ENCODE measurements at places on chromosomes 5 and 9. TPM values are rescaled to one million over a fixed set of nuclear protein-coding genes. Genes with fewer than 3 reads are reported as not detected.

The ARSK gene
- total RNA-seq, result 4.1 TPM

The OCLN gene
- total RNA-seq, result 25.9 TPM

The NDUFA8 gene
- 24.9 TPM for total RNA-seq

The PCDH1 gene
- total RNA-seq, result 52.8 TPM

The TRPM6 gene
- total RNA-seq, result 0.67 TPM

DNA sequence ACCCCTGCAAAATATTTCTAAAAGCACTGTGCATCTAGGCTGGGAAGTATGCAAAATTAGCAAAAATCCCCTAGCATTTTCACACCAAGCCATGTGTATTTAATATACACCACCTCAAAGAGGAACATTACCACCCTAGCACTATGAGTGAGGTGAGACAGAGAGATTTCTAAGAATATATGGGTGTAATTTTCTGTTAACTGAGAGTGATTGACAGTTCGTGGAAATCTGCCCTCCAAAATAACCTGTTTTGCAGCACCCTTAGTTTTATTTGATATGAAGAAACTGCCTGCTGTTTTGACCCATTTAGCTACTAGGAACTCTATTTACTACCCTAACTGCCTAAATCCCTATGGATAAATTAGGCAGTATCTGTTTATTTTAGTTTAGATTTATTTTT, 64.2 kb upstream of the CDKN2B start:
- DNase-seq, result no peak
- H3K36me3 ChIP-seq, result no peaks in the 10 kb centered on the region
- no peaks in the 10 kb centered on the region for H3K27me3 ChIP-seq
- no peak overlapping the region for H3K4me3 ChIP-seq

DNA sequence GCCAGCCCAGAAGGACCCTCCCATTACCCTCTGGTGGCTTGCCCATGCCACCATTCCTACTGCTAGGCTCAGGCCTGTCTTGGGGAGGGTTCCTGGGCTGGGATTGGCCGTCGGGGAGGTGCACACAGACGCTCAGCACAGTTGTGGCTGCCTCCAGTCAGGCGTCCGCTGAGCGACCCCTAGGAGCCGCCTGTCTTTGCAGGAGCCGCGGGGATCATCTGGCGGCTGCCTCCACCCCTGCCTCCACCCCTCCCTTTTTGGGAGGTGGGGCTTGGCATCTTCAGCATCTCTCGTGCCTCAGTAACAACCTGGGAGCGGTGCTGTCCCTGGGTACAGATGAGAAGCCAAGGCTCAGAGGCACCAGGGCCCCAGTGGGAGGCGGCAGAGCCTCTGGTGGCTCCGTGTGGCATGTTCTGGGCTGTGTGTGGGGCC, 39.6 kb downstream of the RXRA start:
- H3K4me1 ChIP-seq, result peaks cover 81% of the 10 kb centered on the region
- no peaks in the 10 kb centered on the region for H3K36me3 ChIP-seq
- H3K4me3 ChIP-seq, result no peak overlapping the region
- H3K27ac ChIP-seq, result peak overlapping the region; percentile 79

- H3K4me3 ChIP-seq, result no peak overlapping the region
- no peak for DNase-seq
- H3K36me3 ChIP-seq, result no peaks in the 10 kb centered on the region
Observed at GRCh38 chr5:148569948-148570347, 84.4 kb downstream of the HTR4 start.

DNA sequence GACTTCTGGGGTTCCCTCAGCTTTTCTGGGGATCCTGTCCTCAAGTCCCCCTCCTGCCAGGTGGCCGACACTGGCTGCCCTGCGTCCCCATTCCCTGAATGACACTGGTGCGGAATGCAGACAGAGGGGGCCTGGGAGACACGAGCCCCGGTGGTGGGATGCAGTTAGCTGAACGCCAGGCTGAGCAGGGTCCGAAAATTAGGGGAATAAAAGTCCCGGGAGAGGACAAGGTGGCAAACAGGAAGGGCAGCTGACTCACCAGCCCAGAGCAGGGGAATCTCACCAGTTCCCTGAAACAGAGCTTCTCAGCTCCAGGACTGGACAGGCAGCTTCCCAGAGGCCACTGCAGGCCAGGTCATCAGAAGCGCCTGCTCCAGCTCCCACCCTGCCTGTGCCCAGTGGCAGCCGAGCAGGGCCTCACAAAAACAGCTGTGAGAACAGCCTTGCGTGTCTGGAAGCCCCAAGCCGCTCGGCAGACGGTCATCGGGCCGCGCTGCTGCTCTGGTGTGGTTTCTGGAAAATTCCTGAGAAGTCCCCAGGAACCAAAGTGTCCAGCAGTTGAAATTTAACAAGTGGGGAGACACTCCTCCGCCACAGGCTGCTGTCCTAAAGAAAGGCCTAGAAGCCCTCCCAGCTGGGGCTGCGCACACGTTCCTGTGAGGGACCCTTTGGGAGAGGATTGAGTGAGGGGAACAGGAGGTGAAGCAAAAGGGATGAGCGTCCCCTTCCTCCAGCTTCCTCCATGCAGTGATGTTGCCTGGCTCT, 47.6 kb upstream of the EXOC3 start:
- H3K27ac ChIP-seq, result no peak overlapping the region
- no peaks in the 10 kb centered on the region for H3K36me3 ChIP-seq
- DNase-seq, result peak; percentile 27
- no peaks in the 10 kb centered on the region for H3K4me1 ChIP-seq
- no peak overlapping the region for H3K4me3 ChIP-seq

DNA sequence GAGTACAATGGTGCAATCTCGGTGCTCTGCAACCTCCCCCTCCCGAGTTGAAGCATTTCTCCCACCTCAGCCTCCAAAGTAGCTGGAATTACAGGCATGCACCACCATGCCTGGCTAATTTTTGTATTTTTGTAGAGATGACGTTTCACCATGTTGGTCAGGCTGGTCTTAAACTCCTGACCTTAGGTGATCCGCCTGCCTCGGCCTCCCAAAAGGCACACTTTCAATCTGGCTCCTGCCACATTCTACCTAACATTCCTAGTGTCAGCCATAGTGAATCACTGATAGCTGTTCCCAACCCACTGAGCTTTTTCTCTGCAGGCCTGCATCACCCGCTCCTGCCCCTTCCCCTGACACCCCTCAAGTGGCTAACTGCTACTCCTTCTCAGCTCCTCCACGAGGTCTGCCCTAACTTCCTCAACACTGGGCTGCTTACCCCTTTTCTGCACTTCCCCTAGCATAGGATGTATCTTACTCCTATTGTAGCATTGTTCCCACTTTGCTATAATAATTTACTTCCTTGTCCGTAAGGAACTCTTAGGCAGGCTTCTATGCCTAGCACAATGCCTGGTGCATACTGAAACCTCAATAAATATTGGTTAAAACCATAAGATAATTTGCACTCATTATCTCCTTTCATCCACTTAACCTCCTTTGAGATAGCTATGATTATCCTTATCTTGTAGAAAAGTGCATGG, 42.0 kb upstream of the LIFR start:
- no peak overlapping the region for H3K27ac ChIP-seq
- H3K36me3 ChIP-seq, result no peaks in the 10 kb centered on the region
- no peak overlapping the region for H3K4me3 ChIP-seq
- H3K27me3 ChIP-seq, result no peaks in the 10 kb centered on the region
- H3K4me1 ChIP-seq, result no peaks in the 10 kb centered on the region
- no peak for DNase-seq

- peaks cover 10% of the 10 kb centered on the region for H3K4me1 ChIP-seq
- no peak overlapping the region for H3K4me3 ChIP-seq
- H3K27ac ChIP-seq, result no peak overlapping the region
- no peak for DNase-seq
- no peaks in the 10 kb centered on the region for H3K27me3 ChIP-seq
- no peaks in the 10 kb centered on the region for H3K36me3 ChIP-seq
Observed at GRCh38 chr5:123540534-123540933, 28.6 kb downstream of the CSNK1G3 start.

DNA sequence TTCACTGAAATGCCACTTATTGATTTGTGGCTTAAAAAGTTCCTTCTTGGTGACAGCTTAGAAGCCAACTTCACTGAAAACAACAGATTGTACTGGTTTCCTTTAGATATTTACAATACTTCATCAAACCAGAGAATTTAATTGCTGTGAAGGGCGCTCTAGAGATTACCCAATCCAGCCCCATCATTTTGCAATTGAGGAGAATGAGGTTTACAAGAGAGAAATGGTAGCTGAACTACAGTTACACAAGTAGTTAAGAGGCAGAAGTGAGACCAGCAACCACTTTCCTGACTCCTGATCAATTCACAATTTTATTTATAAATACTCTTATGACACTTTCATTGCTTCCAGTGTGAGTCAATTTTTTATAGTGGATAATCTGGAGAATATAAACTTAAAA, 103.5 kb upstream of the APC start:
- H3K27me3 ChIP-seq, result no peaks in the 10 kb centered on the region
- no peak overlapping the region for H3K4me3 ChIP-seq
- H3K27ac ChIP-seq, result no peak overlapping the region

GRCh38 chr5:142388696-142389095, 63.9 kb upstream of the SPRY4 start:
- H3K27ac ChIP-seq, result no peak overlapping the region
- DNase-seq, result no peak
- no peaks in the 10 kb centered on the region for H3K27me3 ChIP-seq
- H3K4me3 ChIP-seq, result no peak overlapping the region
- no peaks in the 10 kb centered on the region for H3K4me1 ChIP-seq

- DNase-seq, result no peak
- no peak overlapping the region for H3K27ac ChIP-seq
- no peaks in the 10 kb centered on the region for H3K4me1 ChIP-seq
- no peak overlapping the region for H3K4me3 ChIP-seq
Observed at GRCh38 chr9:110799396-110799795, 130.8 kb downstream of the MUSK start.

GRCh38 chr5:67748165-67748690, 467.3 kb upstream of the PIK3R1 start:
- DNase-seq, result no peak
- H3K36me3 ChIP-seq, result no peaks in the 10 kb centered on the region
- no peaks in the 10 kb centered on the region for H3K27me3 ChIP-seq
- no peak overlapping the region for H3K27ac ChIP-seq

- no peaks in the 10 kb centered on the region for H3K4me1 ChIP-seq
- no peaks in the 10 kb centered on the region for H3K27me3 ChIP-seq
Observed at GRCh38 chr9:89020754-89021153, 29.5 kb downstream of the S1PR3 start.

DNA sequence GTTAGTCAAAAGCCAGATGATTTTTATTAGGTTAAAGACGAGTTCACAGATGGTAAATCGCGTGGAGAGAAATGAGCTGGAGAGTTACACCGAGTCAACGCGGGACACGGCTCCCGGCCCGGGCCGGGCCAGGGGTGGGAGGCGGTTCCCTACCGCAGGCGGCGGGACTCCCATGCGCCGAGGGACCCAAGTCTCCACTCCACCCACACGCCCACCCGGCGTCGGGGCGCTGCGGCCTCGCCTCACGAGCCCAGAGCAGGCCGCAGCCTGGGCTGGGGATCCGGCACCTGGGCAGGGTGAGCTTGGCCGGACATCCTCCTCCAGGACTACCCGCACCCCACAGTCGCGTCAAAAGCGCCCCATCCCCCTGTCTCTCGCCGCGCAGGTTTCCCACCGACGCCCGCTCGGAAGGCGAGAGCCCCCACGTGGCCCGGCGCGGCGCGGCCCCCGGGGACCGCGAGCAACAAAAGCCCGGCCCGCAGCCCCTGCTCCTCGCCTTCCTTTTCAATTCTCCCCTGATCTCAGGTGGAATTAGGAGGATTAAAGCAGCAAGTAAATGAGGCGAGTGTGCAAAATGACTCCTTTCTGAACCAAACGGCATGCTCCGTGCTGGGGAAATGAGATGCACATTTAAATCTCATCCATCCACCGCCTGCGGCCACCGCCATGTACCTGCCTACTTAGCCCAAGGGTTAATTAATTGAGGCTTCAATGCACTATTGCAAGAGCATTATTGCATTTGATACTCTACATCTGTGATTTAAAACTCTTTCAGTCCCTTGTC, 196.5 kb upstream of the TBCA start:
- no peak for DNase-seq
- no peaks in the 10 kb centered on the region for H3K36me3 ChIP-seq
- H3K27ac ChIP-seq, result no peak overlapping the region

DNA sequence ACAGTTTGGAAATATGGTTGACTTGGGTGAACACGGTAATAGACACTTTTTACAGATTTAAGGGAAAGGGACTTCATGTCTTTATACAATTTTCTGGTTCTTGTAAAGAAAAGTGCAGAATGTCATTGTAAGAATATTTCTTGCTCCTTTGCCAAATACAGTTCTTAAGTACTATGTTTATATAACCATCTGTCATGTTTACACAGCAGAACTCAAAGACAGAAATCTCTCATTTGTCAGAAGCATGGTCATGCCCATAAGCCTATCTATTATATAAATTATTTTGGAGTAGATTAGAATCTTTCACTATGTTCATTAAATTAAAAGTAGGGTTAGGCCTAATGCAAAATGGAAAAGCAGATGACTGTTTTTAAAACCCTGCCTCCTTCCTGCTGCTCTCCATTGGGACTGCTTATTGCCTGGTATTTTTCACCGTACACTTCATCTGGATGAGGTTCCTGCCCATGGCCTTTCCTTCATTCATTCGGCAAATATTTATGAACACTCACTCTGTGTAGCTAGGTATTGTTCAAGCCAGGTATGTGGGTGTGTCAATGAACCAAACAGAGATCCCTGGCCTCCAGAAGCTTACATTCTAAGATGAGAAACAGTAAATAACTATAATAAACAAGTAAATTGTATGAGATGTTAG, 558.1 kb downstream of the NR2F1-AS1 start:
- no peaks in the 10 kb centered on the region for H3K36me3 ChIP-seq
- H3K27me3 ChIP-seq, result no peaks in the 10 kb centered on the region
- H3K27ac ChIP-seq, result no peak overlapping the region
- DNase-seq, result no peak

- no peaks in the 10 kb centered on the region for H3K36me3 ChIP-seq
- no peaks in the 10 kb centered on the region for H3K27me3 ChIP-seq
- H3K27ac ChIP-seq, result no peak overlapping the region
- no peak overlapping the region for H3K4me3 ChIP-seq
- no peak for DNase-seq
Observed at GRCh38 chr9:89810431-89810830, 205.6 kb downstream of the GADD45G start.

DNA sequence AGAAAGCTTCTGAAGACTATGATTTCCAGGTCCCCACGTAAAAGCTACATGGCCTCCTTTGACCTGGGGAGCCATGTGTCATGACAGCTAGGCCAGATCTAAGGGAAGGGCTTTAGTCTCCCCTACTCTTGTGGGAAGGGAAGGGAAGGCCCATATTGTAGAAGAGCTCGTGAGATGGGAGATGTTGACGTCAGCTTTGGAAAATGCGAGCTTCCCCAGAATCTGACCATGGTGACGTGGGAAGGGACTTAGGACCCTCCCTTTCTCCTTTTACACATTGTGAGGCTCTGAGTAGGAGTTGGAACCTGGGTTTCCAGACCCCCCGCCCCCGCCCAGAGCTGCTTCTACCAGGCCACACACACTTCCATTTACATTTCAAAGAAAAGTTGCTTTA, 165.5 kb downstream of the SYK start:
- no peak for DNase-seq
- H3K4me3 ChIP-seq, result no peak overlapping the region
- no peaks in the 10 kb centered on the region for H3K36me3 ChIP-seq
- H3K4me1 ChIP-seq, result no peaks in the 10 kb centered on the region
- H3K27me3 ChIP-seq, result no peaks in the 10 kb centered on the region
- no peak overlapping the region for H3K27ac ChIP-seq

- DNase-seq, result no peak
- H3K36me3 ChIP-seq, result no peaks in the 10 kb centered on the region
- H3K4me3 ChIP-seq, result no peak overlapping the region
- H3K4me1 ChIP-seq, result peaks cover 8% of the 10 kb centered on the region
- H3K27me3 ChIP-seq, result no peaks in the 10 kb centered on the region
Observed at GRCh38 chr5:81161012-81161601, 72.0 kb upstream of the CKMT2 start.

- H3K36me3 ChIP-seq, result no peaks in the 10 kb centered on the region
- H3K27me3 ChIP-seq, result no peaks in the 10 kb centered on the region
Observed at GRCh38 chr9:15349892-15350761, 43.1 kb upstream of the TTC39B start.
